ENCODE measurements at places on chromosomes 3 and 15.

- DNase-seq: no peak
These were observed 88.6 kb downstream of the GTPBP8 start for GRCh38 chr3:113079218-113079961.

DNA sequence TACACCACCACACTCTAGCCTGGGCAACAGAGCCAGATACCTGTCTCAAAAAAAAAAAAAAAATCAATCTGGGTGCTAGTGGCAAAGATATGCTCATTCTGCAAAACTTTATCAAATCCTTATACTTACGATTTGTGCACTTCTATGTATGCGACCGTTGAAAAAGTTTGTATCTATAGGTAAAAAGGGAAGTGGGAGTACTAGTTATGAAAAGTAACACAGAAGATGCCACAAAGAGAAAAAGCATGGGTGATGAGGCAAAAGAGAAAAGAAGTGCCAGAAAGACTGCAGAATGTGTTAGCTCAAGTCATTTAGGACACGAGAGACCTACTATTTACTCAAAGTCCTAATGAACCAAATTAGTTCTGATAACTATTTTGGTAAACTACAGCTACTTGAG, 407.8 kb downstream of the SHQ1 start:
- no peak for DNase-seq

DNA sequence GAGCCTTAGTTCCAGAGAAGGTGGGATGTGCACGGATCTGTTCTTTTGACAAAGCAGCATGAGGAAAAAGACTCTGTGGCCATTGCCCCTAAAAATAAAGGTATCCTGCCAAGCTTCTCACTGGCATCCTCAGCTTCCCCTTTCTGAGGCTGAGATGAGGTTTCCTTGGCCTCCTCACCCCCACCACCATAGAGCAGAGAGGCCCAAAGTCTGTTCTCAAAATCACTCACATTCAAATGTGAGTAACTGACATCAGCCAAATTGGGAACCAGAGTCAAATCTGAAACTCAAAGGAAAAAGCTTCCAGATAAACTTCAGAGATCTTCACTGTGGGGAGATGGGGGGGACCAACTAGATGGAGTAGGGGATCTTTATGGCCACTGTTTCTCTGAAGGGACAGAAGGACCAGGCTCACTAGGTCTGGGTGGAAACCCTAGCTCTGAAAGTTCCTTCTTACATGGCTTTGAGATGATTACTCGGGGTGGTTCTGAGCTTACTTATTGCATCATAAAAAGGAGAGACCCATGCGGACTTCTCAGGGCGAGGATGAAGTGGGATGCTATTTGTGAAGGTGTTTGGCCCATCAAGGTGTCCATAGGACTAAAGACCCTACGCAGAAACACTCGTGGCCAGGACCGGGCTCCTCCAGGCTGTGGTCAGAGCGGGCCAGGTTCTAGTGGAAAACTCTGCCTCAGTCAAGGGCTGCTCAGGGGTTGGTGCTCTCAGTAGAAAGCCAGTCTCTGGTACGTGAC, 61.5 kb upstream of the MEF2A start:
- DNase-seq: no peak

DNA sequence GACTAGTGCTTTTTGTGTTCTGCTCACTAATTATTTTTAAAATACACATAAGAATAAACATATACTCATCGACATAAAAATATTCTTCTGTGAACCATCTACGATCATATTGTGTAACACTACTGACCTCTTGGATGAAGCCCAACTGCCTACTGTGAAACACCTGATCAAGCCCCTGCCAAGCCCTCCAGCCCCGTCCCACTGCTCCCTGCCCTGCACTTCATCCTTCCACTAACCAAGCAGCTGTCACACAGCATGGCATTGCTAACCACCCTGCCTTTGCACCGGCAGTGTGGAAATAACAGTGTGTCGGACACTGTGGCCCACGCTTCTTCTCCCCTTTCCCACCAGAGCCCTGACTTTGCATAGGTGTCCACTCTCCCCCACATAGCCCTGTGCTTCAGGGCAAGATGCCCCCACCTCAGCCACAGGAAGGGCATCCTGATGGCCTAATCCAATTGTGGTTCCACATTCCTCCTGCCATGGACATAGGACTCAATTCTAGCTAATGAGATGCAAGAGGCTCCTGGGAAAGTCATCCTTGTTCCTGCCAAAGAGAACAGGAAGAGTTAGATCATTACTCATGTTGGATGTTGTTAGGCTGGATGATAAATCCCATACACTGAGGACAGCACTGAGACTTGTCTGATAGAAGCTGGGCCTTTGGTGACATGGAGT, 35.0 kb upstream of the ARID3B start:
- peak; percentile 57 for DNase-seq
